ENCODE measurements at places on chromosomes 12 and 14.

DNA sequence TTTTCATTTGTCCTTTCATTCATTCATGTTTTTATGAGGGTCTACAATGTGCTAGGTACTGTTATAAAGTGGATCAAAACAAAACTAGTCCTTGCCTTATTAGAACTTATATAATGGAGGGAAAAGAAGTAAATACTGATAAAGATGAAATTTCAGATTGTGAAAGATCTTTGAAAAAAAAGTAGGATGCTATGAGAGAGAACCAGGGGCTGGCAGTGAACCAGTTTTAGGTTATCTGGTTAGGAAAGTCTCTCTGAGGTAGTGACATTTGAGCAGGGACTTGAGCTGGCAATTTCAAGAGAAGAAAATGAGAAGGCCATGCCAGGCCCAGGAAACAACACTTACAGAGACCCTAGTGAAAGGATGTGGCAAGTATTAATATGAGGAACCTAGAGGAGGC lies 57.3 kb upstream of the E2F7 start:
- DNase-seq: no peak

- no peak for DNase-seq
Observed at GRCh38 chr12:1919763-1920162, 1.3 kb upstream of the CACNA2D4 start.

DNA sequence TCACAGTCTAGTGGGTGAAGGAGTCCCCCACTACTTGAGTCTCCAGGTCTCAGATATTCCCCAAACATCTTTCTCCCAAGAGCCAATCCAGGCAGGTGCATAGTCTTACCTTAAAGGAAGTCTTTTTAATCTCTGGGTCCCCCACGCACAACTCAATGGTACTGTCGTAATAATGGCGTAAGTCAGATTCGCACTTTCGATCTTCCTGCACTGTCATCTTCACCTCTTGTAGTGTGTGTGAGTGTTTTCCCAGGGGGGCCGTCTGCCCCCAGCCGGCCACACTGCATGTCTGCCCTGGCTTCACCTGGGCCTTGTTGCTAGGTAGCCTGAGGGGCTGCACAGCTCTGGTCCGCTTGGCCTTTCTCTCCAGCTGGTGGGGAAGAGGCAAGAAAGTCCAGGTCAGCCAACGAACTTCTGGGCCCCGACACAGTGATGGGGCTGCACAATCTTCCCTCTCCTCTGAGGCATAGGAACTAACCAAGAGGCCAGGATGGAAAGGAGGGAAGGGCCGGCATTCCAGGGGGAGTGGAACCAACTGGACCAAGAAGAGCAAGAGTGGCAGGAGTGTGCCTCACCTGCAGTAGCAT lies 2.1 kb downstream of the GZMB start:
- DNase-seq: no peak

DNA sequence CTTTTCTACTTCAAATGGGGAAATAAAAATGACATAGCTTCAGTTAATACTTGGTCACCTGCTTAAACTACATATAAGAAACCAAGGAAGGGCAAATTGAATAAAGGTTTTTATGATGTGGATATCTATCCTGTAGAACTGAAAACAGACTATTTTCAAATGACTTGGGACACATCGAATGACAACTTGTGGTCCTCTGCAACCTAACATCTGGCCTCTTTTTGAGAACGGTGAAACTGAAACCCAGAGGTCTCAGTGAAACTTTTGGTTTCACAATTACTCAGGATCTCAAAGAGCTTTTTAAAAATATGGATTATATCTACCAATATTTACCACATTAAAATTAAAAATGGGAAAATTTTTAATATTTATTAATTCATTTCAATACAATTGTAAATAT lies 65.2 kb downstream of the PPP2R5E start:
- no peak for DNase-seq

- DNase-seq: no peak
Observed at GRCh38 chr14:65335411-65335947, 77.1 kb upstream of the FUT8 start.

DNA sequence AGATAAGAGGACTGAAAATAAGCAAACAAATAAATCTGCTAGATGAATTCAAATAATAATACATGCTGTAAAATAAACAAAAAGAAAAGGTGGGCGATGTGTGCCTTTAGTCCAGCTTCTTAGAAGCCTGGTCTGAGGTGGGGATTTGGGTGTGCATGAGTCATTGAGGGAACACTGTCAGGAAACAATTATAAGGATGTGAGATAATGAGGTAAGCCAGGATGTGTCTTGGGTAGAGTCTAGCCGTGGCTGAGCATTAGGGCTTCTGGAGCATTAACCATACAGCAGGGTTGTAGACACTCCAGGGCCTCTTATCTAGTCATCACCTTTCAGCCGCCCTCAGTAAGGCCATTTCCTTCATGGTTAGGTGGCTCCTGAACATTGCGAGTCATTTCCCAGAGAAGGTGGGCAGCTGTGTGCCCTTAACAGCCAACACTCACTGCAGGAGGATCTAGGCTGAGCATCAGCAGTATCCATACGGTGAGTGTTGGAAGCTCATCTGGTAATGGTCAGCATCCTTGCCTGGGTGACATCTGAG lies 405.6 kb downstream of the GLT1D1 start:
- no peak for DNase-seq

GRCh38 chr12:112380663-112381405 lies 1.4 kb downstream of the HECTD4 start:
- DNase-seq: peak; percentile 34

DNA sequence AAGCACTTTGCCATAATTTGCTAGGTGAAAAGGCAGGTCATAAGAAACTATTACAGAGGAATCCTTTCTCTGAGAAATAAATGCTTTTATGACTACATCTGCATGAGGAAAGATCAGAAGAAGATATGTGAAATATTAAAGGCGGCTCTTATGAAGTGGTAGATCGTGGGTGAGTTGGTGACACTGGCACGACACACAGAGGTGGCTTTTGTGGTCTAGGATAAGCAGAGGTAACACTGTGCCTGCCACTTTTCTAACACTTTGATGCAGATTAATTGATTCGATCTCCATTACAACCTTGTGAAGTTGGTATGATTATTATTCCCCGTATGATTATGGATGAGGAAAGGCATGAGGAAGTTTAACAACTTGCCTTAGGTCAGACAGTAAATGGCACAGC lies 60.0 kb upstream of the ELK3 start:
- no peak for DNase-seq

DNA sequence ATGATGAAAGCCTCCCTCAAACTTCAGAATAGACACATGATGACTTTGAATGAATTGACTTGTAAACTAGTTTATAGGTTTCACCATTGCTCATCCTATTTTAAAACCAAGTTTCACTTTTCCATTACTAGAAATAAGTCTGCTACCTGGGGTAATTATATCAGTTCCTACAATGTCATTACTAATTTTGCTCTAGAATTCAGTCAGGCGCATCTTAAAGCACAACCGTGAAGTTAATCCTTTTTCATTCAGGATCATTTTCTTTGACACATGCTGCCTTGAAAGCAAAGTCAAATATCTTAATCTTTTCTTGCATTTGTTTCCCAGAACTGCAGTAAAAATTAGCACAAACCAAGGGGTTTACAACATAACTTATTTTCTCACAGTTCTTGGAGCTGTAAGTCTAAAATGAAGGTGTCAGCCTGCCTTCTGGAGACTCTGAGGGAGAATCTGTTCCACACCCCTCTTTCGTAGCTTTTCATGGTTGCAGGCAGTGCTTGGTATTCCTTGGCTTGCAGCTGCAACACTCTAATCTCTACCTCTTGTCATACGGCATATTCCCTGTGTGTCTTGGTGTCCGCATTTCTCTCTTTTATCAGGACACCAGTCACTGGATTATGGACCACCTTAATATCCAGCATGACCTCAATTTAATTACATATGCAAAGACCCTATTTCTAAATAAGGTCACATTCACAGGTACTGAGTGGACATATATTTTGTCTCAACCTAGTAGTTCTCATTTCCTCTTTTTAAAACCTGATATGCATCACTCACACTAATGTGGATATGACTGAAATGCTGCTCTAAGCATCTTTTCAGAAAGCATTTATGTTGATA lies 114.3 kb upstream of the PDZRN4 start:
- DNase-seq: no peak

- no peak for DNase-seq
Observed at GRCh38 chr12:19115285-19115684, 14.2 kb upstream of the PLEKHA5 start.

DNA sequence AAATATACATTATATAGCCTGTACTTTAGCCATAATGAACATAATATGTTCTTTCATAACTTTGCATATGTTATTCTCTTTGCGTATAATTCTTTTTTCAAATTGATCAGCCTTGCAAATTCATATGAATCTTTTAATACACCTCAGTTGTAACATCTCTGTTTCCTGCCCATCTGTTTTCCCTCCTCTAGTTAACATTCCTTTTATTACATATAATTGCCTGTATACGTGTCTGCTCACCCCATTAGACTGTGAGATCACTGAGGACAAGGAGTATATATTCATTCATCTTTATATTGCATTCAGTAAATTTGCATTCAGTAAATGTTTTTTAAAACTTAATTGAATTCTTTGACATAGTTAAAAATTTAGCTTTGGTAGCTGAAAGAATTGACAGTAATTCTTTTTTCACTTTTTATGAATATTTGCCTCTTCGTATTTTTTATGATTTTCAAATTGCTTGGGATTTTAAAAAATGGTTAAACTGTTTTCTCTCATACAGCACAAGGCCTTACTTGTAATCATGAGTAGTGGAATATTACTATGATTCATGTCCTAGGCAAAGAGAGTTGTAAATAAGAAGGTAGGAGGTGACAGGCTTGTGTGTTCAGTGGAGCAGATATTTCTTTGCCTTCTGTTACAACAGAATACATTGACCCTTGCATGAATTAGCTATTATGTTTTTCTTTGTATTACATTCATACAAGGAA lies 32.8 kb upstream of the KLHL42 start:
- DNase-seq: no peak

DNA sequence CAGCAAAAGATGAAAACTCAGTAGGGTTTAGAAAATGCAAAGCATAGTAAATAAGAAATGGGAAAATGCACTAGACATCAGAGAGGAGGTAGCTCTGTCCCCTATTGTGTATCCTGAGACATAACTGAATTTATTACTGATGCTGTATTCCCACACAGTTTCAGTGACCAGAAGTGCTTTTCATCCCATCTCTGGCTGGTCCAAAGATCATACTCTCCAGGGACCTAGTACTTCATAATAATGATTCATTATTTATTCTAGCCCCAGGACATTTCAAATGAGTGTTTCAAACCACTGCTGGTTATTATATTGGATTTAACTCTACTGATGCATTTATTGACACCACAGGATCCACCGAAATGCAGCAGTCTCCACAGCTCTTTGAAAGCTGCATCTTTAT lies 163.3 kb downstream of the PAWR start:
- no peak for DNase-seq

- peak; percentile 36 for DNase-seq
Observed at GRCh38 chr14:33676135-33676566, 274.7 kb downstream of the EGLN3 start.

DNA sequence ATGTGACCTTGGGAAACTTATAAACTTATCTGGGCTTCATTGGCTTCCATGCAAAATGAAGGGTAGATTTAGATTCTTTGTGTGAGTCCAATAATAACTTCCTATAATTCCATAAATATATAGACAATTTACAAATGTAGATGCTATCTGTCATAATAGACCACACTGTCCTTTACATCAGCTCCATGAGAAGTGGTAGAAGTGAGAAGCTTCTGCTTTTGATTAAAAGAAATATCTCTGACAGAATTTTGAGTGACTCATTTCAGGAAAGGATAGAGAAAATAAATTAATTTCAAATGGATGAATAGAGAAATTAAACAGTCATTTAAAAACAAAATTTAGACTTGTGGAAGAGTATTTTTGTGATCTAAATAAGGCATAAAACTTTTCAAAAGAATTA lies 329.7 kb upstream of the ATP2B1 start:
- no peak for DNase-seq

GRCh38 chr12:1391722-1392121 lies 202.7 kb downstream of the FBXL14 start:
- no peak for DNase-seq

DNA sequence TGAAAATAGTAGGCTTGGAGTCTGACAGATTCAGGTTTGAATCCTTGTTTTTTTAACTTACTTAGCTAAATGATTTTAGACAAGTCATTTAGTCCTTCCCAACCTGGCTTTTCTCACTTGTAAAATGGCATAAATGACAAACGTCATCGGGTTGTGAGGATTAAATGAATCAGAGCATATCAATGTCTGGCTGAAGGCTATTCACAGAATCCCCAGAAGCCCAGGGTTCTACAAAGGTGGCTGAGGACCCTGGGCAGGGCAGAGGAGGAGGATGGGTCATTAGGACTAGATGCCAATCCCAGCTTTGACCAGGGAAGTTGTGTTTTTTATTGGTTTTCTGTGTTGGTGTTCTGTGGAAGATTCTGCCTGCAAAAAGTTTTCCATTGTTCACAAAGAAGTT lies 7.6 kb upstream of the PTPRB start:
- DNase-seq: no peak

GRCh38 chr12:6489449-6489848 lies 3.6 kb downstream of the MRPL51 start:
- DNase-seq: no peak

GRCh38 chr14:96094211-96094610 lies 55.0 kb downstream of the C14orf132 start:
- DNase-seq: no peak

GRCh38 chr12:15323480-15323879 lies 1.2 kb downstream of the PTPRO start:
- no peak for DNase-seq

- no peak for DNase-seq
Observed at GRCh38 chr14:50551877-50552276, 8.1 kb upstream of the ATL1 start.

- no peak for DNase-seq
Observed at GRCh38 chr12:121652767-121653497, 16.5 kb downstream of the MORN3 start.

- DNase-seq: no peak
Observed at GRCh38 chr14:33464254-33464962, 486.5 kb downstream of the EGLN3 start.

DNA sequence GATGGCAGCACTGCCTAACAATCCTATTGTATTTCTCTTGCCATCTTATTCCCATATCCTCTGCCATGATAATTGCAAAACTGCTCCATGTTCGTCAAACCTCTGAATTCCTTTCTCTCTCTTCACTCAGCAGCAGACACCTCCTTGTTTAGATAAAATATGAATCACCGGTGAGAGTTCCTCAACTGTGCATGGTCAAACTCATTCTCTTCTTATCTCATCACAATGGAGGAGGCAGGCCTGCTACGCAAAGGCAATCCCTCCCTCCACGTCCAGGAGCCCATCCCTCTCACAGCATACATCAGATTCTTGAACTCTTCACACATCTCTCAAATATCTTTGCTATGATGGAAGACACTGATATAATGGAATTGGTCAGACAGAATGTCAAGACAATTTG lies 90.1 kb upstream of the DAAM1 start:
- no peak for DNase-seq

- no peak for DNase-seq
Observed at GRCh38 chr12:99302874-99303273, 344.7 kb upstream of the GARIN6 start.

GRCh38 chr14:68548194-68549076 lies 244.4 kb downstream of the ZFP36L1 start:
- DNase-seq: peak; percentile 92

- no peak for DNase-seq
Observed at GRCh38 chr14:80136358-80136757, 74.9 kb downstream of the DIO2 start.
